ENCODE measurements at places on chromosomes 4 and X.

DNA sequence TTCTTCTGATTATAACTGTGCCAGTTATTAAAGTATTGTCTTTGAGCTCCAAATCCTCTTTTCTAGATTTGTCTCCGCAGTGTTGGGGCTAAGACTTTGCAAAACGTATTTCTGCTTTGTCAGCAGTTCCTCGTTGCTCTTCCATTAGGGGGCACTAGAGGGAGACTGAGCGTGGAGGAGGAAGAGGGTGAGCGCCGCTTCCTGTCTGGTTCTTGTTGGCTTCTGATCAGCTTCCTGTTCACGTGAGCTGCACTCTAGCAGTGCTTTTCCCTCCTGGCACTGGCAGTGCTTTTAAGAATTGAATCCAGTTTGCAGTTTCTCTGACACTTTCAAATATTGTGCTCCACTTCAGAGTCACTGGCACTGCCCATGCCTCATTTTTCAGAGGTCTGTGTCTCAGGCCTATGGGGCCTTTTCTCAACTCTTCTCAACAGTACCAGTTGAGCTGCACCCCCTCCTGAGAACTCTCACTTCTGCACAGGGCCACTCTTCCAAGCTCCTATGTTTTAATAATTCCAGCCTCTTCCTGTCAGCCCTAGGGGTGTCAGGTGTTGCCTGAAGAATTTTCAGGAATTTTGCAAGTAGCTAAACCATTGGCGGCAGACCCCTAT is 54.4 kb upstream of the LCORL start:
- peak; percentile 51 for DNase-seq

DNA sequence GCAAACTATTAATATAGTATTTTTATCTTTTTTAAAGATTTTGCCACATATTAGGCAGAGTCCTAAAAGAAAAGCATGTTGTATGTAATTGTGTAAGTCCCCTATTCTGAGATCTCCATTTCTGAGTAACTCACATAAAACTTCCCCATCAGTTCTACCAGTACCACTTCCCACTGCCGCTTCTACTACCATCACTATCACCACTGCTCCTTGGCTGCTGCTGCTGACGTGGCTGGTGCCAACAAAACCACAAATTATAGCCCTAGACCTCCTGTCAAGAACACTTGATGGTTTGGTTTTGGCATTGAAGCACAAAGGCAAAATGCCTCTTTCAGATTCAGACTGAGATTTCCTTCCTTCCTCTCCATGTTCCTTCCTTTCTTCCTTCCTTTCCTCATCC is 106.4 kb downstream of the MMRN1 start:
- no peak for DNase-seq

GRCh38 chrX:2710041-2710840 is 19.1 kb downstream of the CD99 start:
- peak; percentile 32 for DNase-seq

- no peak for DNase-seq
Measured at GRCh38 chr4:140875746-140876452, 119.7 kb upstream of the TBC1D9 start.

GRCh38 chr4:55069248-55069647 is 56.1 kb downstream of the KDR start:
- DNase-seq = no peak

Data from mucosa of descending colon (tissue), 3 donors.